ENCODE measurements at places on chromosomes 7 and 10. TPM values are rescaled to one million over a fixed set of nuclear protein-coding genes. Genes with fewer than 3 reads are reported as not detected.

The TBATA gene
- not detected for total RNA-seq

The ADRB1 gene
- 0.32 TPM for total RNA-seq

The CALML3 gene
- total RNA-seq: not detected

The VSTM4 gene
- 14.9 TPM for total RNA-seq

The SDK1 gene
- total RNA-seq: 18.3 TPM

The PIK3AP1 gene
- total RNA-seq: 14.5 TPM

The HTR5A gene
- total RNA-seq: not detected

The COL26A1 gene
- total RNA-seq: not detected

Measured in posterior vena cava (tissue), 2 donors.